ENCODE measurements at places on chromosomes 5 and 9.

DNA sequence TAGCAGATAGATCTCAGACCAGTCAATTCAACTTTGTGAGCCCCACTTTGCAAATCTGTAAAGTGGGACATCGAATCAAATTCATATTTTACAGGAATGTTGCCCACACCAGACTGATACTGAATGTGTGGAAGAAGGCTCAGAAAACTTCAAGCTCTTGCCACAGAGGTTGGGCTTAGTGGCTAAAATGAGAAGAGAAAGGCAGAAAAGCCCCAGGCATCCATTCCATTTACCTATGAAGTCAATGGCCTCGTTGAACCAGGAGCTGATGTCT lies 1.7 kb downstream of the DUSP1 start:
- no peak for DNase-seq

DNA sequence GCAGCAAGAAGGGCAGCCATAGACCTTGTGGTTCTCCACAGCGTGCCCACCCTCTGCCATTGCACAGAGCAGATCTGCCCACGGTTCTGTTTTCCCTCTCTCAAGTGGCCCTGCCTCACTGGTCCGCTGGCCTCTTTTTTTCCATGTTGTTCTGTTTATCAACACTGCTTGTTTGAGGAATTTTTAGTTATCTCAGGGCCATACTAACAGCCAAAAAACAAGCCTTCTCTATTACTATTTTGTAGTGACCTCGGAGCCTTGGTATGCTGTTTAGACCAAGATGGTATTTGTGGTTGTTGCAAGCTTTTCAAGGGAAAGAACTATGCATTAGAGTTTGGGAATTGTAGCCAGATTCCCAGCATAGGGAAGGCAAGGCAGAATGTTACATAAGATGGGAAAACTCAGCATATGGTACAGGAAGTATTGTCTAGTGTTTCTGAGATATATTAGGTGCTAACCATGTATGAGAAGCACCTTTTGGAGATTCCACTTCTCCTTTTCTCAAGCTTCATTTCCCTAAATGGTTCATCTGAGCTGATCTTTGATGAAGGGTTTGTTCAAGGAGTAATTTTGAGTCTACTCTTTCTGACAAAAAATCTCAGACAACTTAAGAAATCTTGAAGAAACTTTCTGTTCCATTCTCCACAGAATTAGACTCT lies 54.3 kb downstream of the NUP214 start:
- DNase-seq, result no peak

DNA sequence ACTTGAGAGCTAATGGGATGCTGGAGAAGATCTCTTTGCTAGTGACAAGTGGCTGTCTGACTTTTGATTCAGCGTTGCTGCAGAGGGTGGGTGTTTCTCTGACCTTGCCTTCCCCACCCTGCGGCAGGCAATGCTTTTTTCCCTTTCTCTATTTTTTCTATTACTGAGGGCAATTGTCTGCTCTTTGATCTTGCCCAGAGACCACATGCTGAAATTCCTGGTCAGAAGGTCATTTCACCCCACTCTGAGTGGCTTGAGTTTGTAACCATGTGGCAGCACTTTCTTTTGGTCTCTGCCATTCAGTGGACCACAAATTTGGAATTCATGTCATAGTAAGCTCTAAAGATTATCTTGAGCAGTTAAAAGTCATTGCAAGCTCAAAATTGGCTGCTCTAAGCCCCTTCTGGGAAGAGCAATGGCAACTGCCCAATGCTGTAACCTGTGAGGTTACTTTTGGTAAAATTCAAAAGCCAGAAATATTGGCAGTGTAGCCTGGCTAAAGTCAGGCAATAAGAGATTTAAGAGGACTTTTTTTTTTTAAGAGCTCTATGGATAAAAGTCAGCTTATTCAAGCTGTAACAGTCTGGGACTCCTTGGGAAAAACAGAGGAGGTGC lies 30.4 kb upstream of the MTMR12 start:
- no peak for DNase-seq

GRCh38 chr9:20604562-20604961 lies 17.7 kb downstream of the MLLT3 start:
- DNase-seq, result no peak

- DNase-seq, result no peak
These were observed 380.0 kb downstream of the ANXA1 start for GRCh38 chr9:73531658-73532057.

DNA sequence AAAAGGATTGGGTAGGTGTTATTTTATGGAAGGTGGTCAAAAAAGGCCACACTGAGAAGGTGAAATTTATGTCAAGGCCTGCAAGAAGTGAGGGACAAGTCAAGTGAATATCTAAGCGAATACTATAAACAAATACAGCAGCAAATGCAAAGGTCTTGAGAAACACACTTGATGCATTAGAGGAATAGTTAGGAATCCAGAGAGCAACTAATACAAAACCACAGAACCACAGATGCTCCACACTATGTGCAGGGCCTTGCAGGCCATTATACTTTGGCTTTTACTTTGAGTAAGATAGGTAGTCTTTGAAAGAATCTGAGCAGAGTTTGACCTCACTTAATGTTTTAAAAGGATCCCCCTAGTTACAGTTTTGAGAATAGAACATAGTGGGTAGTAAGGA lies 4.6 kb downstream of the ZNF622 start:
- DNase-seq, result no peak

- DNase-seq, result no peak
These were observed 79.0 kb upstream of the RNF38 start for GRCh38 chr9:36479101-36479500.

GRCh38 chr5:172669386-172670004 lies 28.4 kb downstream of the NEURL1B start:
- DNase-seq, result no peak

- no peak for DNase-seq
These were observed 98.4 kb upstream of the NREP start for GRCh38 chr5:111855356-111855755.

DNA sequence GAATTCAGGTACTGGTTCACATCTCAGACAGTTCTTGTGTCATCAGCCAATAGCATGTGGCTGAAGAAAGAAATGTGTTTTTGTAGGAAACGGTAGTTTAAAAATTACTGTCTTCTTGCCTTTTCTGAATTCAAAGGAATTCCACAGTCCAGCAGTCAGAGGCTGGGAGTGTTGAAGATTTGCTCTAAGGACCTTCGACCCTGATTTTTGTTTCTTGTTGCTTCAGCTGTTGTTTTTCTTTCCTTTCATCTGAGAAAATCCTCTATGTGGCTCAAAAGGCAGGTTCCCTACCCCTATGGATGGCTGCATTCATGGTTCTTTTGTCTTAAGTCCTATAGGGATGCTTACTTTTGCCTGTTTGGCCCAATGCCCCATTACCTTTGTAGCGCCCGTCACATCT lies 304.9 kb downstream of the TMEM167A start:
- DNase-seq, result no peak

DNA sequence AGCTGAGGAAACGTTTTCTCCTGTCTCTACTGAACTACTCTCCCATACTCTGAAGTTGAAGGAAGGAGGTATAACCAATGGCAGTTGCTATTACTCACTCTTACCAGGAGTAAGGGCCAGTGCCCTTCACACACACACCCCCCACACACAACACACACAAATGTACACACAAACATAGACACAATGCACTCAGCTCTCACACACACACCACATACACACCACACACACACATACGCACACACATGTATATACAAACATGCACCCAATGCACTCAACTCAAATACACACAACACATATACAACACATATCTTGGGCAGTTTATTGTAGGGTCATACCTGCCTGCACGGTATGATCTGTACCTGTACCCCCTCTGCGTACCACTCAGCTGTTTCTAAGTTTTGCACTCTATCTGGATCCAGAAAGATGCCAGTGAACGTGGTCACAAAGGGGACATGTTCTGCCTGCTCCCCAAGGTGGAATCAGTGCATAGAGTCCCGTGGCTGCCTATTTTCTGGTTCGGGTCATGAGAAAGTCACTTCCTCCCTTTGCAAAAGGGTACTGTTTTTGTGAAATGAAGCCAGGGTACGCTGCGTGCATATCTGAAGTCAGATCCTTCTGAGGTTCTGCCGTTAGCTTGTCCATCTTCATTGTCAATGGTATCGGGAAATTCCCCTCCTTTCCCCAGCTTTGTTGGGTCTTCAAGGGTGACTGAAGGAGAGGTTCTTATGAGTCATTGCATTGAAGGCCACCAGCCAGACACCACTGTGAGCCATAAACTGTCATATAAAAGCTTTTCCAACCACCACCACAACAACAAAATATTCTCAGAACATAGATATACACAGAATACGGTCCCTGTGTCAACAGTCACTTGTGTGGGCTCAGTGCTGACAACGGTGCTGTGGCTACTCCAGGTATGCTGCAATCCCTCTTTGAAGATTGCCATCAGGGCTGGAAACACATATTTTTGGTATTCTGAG lies 131.9 kb downstream of the UGCG start:
- no peak for DNase-seq

- no peak for DNase-seq
These were observed 39.1 kb upstream of the ITGA1 start for GRCh38 chr5:52748590-52748989.

- DNase-seq, result no peak
These were observed 5.7 kb downstream of the FYB1 start for GRCh38 chr5:39213447-39214207.

DNA sequence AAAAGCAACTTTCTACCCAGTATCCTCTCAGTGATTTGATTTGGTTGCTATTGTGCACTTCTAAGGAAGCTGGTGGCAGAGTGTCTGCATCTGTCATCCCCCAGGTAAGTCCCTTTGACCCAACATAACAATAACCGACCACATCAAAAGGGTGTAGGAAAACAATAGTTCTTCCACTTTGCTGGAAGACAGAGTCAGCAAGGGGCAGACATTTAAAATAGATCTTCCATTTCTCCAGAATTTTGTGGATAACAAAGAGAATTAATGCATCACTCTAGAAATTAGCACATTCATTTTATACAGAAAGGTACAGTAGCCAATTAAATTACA lies 177.5 kb downstream of the EBF1 start:
- no peak for DNase-seq

DNA sequence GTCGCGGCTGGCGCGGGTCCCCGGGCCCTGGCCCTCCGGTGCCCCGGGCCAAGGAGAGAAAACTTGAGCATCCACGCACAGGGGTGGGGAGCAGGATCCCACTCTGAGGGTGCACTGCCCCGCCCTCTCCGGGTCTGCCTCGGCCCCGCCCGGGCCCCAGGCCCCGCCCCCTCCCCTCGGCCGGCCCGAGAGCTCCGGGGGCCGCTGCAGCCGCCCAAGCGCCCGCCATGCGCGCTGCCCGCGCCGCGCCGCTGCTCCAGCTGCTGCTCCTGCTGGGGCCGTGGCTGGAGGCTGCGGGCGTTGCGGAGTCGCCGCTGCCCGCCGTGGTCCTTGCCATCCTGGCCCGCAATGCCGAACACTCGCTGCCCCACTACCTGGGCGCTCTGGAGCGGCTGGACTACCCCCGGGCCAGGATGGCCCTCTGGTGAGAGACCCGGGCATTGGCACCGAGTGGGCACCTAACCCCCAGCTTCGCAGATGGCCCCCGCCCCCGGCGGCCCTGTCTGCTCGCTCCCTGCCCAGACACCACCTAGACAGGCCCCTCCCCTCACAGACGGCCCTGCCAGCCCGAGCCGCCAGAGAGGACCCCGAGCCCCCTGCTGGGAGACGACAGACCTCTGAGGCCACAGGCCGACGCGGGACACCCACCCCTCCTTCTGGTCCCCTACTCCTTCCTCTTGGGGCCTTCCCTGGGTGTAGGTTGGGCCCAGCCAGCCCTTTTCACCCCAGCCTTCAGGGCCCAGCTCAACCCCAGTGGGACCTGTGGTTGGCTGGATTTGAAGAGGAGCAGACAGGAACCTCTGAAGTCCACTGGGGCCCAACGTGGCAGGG lies at the start of gene CERCAM:
TSS of gene CERCAM (plus strand) at position 207 of the 831 bp plus-strand sequence. CDS start at position 228, 21 bp downstream.
- DNase-seq, result no peak

- no peak for DNase-seq
These were observed 198.6 kb upstream of the SH3GL2 start for GRCh38 chr9:17380126-17380861.

DNA sequence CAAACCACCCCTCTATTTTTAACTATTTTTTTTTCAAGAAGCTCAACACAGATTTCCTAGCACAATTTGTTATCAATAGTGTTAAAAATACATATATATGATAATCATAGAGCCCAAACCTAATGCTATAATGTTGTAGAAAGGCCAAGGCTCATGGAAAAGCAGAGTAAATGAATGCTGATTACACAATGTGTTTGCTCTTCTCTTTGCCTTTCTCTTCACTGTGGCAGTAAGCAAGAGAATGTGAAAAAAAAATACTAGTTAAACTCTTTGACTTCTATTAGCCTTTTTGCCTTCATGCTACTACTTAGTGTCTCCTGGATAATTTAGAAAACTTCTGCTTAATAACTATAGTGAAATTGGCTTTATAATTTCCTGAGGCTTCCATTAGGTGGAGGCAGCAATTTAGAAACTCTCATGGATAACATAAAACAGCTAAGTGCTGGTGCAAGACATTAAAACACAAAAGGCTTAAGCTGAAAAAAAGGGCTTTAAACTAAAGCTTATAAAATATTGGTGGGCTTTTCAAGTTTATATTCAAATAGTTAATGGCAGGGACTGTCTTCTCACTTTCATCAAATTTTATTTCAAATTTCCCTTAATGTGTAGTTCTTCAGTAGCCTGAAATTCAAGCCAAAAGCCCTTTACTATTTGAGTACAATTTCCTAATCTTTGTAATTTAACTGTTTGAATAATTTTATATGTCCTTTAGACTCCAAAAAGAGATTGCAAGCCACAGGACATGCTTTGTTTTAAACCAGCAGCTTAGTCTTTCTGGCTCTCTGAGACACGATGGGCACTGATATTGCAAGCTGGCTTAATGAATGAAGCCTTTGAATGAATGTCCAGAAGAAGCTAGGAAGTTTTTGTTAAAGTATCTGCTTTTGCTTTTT lies 2031.8 kb upstream of the CDH6 start:
- no peak for DNase-seq

- DNase-seq, result no peak
These were observed 31.9 kb upstream of the STING1 start for GRCh38 chr5:139514486-139514856.

DNA sequence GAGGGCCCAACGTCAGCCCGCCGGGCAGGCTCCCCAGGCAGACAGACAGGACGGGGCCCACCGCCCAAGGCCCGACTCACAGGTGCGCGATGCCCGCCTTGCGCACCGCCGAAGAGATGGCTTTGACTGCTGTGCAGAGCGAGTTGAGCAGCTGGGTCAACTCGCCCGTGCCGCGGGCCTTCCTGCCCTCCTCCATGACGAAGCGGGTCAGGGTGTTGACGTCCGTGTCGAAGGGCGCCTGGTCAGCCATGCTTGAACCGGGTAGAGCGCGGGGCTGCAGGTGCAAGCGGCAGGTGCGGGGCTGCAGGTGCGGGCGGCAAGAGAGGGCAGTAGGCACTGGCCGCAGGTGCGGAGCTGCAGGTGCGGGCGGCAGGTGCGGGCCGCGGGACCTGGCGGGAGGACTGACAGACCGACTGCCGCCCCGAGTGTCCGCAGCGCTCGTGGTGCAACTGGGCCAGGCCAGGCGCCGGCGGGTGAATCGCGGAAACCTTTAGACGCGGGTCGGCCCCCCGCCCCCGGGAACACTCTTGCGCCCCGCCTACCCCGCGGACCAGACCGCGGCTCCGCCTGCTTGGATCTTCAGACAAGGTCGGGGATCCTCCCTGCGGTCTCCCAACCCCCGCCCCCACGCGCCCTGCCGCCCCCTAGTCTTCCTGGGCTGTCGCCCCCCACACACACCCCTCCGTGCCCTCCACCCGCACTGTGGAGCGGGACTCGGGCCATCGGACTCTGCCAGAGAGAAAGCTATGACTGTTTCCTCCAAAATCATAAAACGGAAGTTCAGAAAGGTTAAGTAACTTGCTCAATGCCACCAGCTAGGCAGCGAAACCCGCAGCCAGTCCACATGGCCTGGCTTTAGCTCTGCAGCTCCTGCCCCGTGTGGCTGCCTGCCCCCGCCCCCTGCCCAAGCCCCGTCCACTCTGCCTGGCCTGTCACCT lies at the start of gene FBP1:
TSS of gene FBP1 (minus strand) at position 458 of the 938 bp plus-strand sequence. CDS start at position 250, 208 bp downstream.
- DNase-seq, result peak; percentile 23

Data from activated CD8-positive, alpha-beta memory T cell treated with anti-CD3 and anti-CD28 coated beads for 48 hours (primary cell).